ENCODE measurements at places on chromosomes 12 and 14.

GRCh38 chr14:44910821-44911220 is 50.9 kb downstream of the KLHL28 start:
- no peak for DNase-seq

- no peak for DNase-seq
Measured at GRCh38 chr12:54680374-54680773, 32.2 kb upstream of the DCD start.

- peak; percentile 42 for DNase-seq
Measured at GRCh38 chr12:89355243-89356068, 3.2 kb upstream of the DUSP6 start.

GRCh38 chr14:50249136-50249775 is 17.9 kb upstream of the SOS2 start:
- DNase-seq = no peak

DNA sequence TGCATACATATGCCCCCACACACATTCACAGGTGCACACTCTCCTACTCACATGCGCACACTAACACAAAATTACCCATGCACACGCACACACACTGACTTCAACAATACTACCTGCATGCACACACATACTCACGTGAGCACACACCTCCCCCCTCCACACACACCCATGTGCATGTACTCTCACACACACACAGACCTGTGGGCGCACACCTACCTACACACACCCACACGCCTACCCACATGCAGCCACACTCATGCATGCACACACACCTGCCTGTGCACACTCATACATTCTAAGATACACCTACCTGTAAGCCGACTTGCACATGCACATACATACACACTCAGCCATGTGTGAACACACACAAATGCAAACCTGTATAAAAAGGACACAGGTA is 97.3 kb upstream of the GSC start:
- no peak for DNase-seq

DNA sequence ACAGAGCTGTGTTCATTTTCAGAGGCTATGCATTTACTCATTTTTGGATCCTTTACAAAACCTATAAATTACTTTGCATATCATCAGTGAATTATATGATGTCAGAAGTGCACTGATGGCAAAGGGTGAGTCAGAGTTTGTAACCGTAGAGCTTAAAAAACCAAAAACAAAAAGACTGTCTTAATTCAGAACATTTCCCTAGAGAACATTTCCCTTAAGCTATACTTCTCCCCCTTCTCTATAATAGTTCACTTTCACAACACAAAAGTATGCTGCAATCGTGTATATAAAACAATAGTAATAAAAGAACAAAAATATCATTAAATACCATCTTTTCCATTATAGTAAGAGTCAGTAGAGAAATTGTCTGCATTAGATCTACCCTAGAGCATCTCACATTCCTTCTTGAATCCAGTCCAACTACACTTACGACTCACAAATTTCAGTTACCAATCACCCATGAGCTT is 934.9 kb downstream of the LRFN5 start:
- no peak for DNase-seq

DNA sequence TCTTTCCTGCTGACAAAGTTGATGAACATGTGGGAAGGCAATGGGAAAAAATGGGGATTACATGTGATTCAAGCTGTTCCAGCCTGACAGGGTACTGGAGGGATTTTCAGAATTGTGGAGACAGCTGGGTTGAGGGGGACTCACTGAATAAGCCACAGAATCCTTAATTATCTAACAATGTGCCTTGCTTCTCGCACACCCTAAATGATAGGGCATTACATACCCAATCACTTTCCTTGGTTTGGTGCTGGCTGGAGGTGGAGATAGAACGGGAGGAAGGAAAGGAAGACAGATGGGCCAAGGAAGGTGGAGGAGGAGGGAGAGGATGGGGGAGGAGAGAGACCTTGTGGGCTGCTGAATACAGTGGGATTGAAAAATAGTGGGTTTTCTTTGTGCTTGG is 20.7 kb downstream of the PELI2 start:
- DNase-seq = no peak
